ENCODE measurements at places on chromosomes 1 and 21.
A peak's percentile ranks its signal among the peaks of the same experiment; 100 is the strongest.

DNA sequence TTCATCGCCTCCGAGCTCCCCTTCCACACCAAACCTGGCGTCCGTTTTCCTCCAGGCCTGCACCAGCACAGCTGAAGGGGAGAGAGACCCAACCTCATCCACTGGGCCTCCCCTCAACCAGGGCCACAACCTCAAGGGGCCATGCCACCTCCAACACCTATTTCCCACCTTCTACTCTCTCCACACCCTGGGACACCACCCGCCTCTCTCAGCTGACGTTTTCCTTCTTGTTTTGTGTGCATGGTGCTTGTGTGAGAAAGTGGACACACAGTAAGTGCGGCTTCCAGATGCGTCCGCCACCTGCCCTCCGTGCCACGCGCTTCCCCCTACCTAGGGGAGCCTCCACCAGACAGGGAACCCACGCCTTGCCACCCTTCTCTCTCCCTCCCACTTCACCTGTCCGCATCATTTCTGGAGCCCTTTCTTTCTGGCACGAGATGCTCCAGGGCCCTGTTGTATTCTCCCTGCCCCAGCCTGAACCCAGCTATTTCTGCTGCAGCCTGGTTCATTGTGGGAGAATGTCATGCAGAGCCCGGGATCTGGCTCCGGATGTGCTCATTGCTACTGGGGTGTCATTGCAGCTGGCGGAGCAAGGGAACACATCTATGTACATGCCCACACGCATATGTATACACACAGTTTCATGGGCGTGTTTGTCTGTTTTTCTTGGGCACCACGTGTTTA, 1.3 kb upstream of the GNB1 start:
- DNase-seq: no peak

DNA sequence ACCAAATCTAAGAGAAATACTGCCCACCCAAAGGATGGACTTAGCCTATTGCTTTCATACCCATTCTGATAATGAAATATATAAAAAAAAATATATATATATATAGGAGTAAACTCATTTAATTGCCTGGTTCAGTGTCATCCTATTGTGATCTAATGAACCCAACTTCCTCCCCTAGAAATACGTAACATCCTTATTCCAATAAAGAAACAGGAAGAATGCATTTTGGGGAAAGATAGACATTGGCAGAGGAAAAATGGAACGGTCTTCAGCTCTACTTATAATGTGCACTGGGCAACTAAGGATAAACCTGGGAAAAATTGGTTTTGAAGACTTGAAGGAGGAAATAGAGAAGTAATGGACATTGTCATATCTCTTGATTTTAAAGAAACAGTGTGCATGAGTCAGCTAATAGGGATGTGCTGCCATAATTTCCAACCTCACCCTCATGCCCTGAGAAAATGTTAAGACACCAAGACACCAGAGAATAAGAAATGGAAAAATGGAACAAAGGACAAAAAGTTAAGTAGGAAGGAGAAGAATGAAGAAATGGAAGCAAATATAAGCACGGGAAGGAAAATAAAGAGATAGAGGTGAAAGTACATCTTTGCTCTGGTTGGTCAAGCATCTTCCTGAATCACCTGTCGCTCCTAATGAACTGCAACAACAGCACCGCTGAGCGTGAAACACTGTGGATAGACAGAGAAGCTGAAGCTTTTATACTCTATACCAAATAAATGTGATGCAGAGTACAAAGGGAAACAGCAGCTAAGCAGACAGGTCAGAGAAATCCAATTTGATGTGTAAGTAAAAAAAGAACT, 5.4 kb downstream of the UBR4 start:
- DNase-seq: no peak

- DNase-seq: no peak
These were observed 105.4 kb downstream of the ATP6V1G3 start for GRCh38 chr1:198435056-198435455.

GRCh38 chr1:210678306-210678705, 349.6 kb downstream of the HHAT start:
- no peak for DNase-seq

- DNase-seq: no peak
These were observed 27.5 kb upstream of the H6PD start for GRCh38 chr1:9207086-9207485.

- no peak for DNase-seq
These were observed 333.9 kb downstream of the SRGAP2C start for GRCh38 chr1:121518726-121519041.

DNA sequence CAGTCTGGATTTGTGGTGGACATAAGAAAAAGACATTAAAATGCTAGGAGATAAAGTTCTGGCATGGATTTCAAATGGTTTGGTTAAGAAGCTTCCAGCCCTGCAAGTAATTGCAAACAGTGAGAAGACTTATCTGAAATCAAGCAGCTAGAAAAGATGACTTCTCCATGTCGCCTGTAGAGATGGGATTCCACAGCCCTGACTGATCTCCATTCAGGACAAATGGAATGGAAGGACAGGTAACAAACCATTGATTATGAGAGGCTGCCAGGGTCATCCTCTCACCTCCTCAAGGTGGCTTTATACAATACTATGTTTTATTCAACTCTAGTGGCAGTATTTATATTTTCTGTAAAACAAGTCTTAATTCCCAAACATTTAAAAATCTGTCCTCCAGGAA, 237.9 kb downstream of the HLX start:
- DNase-seq: no peak

GRCh38 chr1:8431019-8431418, 113.1 kb downstream of the SLC45A1 start:
- peak; percentile 8 for DNase-seq

DNA sequence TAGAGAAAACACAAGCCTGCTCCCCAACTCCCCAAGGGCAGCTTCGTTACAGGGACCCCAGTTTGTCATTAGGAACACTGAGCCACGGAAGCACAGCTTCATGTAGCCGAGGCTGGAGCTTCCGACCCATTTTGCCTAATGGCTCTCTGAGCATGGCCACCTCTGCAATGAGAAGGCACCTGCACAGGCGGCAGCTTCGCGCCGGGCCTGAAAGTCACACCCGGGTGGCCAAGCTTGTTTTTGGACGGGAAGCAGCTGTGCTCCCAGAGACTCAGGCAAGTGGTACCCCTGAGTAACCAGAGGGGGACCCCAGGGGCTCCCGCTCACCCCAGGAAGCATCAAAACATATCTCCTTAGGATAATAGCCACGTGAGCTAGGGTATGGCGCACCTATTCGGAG, 80.9 kb downstream of the SLC66A1 start:
- no peak for DNase-seq

- no peak for DNase-seq
These were observed 20.6 kb downstream of the NPR1 start for GRCh38 chr1:153698923-153699714.

DNA sequence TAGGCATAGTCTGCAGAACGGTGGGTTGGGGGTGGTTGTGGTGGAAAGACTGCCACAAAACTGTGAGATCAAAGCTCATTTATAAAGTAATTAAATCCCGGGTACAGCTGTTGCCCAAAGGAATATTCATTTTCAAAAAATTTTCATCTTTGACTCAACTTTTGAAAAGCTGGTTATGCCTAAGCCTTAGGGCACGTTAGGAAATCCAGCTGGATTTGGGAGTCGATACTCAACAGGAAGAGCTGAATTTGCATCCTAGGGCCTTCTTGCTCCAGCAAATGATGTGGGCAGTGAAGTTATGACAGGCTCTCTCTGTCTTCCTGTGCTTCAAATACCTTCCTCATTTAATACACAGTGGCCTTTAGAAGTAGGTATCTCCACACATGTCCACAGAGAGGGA, 31.7 kb downstream of the ZP4 start:
- no peak for DNase-seq

DNA sequence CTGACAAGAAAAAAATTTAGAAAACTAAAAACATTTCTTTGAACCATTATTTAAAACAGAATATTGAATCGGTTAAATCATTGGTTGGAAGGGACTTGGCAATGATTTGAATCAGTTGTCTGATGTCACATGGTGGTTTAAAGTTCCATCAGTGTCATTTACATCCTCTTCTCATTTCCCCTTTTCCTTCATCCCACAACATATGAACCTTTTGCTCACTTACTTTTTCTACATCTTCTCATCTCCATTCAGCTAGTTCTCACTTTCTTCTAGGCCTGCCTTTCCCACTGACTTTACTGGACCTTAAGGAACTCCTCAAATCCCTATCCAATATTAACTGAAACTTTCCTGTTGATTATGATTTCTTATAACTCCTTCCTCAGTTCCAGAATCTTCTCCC, 58.5 kb downstream of the PHACTR4 start:
- DNase-seq: no peak

- no peak for DNase-seq
These were observed 40.5 kb upstream of the HMCN1 start for GRCh38 chr1:185693654-185694053.

DNA sequence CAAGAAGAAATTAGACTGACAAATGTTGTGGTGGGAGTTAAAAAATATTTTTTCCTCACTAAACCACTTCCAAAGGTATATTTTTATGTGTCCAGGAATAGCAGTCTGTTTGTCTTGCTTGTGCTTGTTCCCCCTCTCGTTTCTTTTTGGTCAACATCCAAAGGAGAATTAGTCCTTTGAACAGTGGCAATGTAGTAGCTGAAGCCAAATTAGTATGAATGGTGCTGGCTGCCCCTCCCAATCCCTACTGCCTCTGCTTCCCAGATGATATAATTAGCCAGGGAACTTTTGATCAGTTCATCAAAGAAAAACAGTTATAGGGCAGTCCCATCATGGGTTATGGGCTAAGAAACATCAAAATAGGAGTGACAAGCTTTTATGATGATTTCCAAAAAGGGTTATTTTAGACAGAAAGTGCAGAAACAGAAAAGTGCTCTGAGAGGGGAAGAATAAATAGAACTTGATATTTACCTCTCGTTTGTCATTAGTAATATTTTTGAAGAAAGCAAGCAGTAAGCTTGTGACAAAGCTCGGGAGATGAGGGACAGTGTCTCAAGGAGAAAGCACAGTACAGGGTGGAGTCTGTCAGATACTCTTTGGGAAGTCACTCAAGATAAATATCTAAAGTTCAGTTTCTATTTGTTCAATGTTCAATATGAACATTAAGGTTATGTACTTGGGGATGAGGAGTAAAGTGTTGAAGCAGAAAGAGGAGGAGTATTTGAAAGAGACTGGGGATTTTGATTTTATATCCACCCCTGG, 239.1 kb downstream of the HLX start:
- no peak for DNase-seq

- no peak for DNase-seq
These were observed 51.1 kb upstream of the IGSF21 start for GRCh38 chr1:18056545-18056944.

DNA sequence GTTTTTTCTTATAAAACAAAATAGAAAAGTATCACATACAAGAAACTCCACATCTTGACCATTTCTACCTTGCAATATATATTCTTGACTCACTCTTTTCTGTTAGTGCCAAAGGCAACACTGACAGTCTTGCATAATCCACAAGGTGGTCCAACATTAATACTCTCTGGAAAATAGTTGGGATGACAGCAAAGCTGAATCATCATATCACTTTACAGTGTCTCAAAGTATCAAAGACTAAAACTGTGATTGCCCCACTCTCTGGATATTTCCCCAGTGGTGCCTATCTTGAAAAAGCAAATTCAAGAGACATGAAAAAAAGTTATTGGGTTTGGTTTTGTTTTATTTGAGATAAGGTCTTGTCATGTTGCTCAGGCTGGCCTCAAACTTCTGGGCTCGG, 14.6 kb upstream of the TGFBR3 start:
- no peak for DNase-seq

GRCh38 chr1:209805875-209806760, at the start of gene IRF6:
Gene IRF6, minus strand, starts transcription at chr1:209806142. Its CDS starts 4,729 bp downstream, at chr1:209801413.
- DNase-seq: peak; percentile 76

DNA sequence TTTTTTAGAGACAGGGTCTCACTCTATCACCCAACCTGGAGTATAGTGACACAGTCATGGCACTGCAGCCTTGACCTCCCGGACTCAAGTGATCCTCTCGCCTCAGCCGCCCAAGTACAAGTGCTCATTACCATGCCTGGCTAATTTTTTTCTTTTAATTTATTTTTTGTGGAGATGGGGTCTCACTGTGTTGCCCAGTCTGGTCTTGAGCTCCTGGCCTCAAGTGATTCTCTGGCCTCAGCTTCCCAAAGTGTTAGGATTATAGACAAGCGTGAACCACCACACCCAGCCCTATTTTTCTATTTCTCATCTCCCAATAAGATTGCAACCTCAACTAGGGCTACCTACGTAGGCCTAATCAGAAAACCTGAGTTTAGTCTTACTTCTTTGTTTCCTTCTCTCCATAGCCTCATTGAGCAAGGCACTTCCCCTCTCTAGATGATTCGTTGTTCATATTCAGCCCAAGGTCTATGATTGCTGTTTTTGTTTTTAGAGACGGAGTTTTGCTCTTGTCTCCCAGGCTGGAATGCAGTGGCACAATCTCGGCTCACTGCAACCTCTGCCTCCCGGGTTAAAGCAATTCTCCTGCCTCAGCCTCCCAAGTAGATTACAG, 1.1 kb upstream of the KPNA6 start:
- DNase-seq: no peak

DNA sequence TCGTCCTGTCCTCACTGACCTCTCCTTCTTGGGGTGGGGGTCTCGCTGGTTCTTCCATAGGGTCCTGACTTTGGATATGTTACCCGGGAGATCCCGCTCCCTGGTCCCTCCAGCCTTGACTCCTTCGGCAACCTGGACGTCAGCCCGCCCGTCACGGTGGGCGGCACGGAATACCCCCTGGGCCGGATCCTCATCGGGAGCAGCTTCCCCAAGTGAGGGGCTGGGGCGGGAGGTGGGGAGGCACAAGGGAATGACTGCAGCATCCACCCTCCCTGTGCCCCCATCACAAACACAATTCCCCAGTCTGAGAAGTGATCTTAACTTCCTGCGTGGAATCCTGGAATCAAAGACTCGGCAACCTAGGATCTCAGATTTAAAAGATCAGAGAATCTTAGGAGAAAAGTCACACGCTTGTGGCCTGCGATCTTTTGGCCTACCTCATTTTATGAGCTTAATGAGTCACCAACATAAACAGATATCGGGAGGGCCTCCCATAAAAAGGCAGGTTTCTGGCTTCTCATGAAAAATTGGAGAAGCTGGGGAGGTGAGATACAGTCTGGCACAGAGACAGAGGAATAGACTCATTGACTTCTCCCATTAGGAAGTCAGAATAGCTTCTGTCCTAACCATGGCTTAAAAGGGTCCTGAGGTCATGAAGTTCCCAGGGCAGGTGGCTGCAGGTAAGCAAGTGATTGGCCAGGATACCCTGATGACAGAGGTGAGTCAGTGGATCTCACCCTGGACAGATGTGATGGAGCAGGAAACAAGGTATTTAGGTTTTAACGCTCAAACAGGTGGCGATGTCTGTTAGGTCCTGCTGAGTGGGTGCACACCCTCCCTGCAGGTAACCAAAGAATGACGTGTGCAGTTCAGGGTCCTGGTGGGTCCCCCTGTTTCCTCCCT, 15.9 kb upstream of the PADI3 start:
- DNase-seq: no peak

- DNase-seq: no peak
These were observed 425.7 kb downstream of the SIPA1L2 start for GRCh38 chr1:232204269-232204668.

- DNase-seq: no peak
These were observed 479.9 kb upstream of the PLXNA2 start for GRCh38 chr1:208724079-208724478.

DNA sequence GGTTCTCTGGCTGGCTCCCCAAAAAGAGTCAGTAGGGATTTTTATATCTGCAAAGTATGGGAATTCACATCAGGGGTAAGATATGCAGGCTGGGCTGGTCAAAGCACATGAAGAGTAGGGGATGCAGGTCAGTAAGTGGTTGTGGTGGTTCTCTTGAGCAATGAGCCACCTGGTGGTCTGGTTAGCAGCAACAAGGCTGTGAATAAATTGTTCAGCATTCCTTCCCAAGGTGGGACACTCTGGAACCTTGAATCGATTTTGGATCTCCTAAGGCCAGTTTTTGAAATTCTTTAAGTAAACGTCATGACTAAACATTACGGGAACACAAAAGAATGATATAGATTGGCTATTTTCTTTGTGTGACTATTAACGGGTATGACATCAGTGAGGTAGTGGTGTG, 563.0 kb upstream of the NEGR1 start:
- DNase-seq: no peak

Measured in T-helper 1 cell (primary cell).